ENCODE measurements at places on chromosomes 12 and 14.

GRCh38 chr14:79809849-79810612 is 401.3 kb downstream of the DIO2 start:
- DNase-seq: no peak

DNA sequence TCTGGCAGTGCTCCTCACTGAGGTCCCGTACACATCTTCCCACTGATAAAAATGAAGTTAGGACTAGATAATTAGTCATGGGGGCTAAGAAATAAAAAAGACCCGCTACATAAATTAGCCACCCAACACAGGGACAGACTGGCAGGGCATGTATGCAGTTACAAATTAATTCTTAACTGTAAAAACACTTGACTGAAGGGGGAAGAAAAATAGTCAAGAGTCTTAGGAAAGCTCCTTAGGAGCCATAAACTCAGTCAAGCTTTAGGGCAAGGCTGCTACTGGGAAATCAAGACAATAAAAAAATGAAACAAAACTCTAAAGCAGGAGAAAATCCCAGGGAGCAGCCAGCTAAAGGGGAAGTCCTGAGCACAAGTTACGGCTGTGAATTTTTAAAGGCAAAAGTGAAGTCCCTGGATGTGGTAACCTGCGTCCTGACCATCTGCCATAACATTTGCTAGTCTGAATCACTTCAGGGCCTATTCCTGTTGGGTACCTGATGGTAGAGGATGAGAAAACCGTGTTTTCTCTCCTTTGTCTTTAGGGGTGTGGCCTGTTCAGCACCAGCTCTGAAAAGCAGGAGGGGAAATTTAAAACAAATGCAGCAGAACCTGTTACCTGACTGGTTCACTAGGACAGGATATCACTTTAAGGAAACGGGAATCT is 7.5 kb upstream of the NPFF start:
- no peak for DNase-seq

GRCh38 chr14:77681196-77682157 is 26.3 kb downstream of the ALKBH1 start:
- no peak for DNase-seq

GRCh38 chr12:26028953-26029735 is 70.7 kb downstream of the RASSF8 start:
- DNase-seq: no peak

DNA sequence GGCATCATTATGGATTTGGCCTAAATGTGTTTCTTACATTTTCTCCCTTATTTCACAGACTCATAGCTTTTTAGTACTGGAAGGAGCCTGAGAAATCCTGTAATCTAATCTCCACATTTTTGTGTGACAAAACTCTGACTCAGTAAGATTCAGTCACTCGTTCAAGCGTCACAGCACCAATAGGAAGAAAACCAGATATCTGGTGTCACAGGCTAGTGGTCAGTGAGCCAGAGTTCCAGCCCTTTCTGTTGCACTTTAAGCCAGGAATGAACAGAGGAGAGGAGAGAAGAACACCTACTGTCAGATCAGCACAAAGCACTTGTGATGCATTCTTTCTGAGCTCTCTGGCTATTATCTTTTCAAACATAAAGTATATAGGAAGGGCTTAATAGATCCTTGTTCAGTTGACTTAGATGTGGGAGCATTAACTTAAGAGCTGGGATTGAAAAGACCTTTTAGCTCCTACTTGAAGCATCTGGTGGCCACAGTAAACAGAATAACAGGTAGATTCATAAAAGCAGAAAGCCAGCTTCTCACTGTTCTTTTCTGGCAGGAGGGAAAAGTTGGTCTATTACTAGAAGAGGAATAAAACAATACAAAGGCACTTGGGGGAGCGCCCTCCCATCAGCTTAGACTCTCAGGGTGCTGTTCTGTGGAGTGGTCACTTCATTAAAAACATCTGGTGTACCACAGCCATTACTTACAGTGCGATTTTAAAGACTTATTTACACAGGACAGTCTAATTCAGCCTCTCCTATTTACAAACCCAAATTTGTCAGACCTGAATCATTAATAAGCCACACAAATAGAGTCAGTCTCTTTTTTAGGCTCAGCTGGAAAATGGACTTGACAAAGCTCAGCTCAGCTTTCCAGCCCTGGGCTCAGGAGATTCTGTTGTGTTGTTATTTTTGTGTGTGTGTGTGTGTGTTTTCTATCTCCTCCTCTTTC is 12.2 kb upstream of the NID2 start:
- no peak for DNase-seq

GRCh38 chr14:104735830-104736642 is 12.0 kb downstream of the ADSS1 start:
- no peak for DNase-seq

Data from GOT3 (cell line).